ENCODE measurements at places on chromosomes 7 and 10.

DNA sequence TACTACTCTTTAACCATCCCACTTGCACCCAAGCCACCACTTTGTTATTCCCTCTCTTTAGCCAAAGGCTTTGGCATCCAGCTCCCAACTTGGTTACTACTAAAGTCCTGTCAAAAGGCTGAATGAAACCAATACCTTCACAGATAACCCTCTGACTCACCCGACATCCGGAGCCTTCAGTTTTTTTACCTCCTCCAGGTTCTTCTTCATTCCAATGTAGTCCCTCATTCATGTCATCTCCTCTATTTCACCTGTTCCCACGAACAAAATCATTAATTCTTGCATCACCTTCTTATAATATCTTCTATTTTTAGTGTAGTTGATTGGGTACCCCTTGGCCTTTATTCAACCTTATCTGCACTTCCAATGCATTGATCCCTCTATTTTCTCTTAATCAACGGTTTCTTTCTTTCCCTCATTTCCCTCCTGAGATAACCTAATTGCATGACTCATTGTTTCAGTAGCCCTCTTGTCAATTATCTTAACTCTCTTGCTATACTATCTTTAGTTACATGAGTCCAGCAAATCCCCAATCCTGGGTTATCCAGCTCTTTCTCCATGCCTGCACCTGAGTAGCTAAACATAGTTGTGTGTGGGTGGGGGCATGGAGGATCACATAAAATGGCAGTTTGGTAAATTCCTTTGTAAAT lies 87.2 kb upstream of the COL1A2 start:
- DNase-seq = no peak

- no peak for DNase-seq
Observed at GRCh38 chr7:123961771-123962170, 36.7 kb downstream of the SPAM1 start.

DNA sequence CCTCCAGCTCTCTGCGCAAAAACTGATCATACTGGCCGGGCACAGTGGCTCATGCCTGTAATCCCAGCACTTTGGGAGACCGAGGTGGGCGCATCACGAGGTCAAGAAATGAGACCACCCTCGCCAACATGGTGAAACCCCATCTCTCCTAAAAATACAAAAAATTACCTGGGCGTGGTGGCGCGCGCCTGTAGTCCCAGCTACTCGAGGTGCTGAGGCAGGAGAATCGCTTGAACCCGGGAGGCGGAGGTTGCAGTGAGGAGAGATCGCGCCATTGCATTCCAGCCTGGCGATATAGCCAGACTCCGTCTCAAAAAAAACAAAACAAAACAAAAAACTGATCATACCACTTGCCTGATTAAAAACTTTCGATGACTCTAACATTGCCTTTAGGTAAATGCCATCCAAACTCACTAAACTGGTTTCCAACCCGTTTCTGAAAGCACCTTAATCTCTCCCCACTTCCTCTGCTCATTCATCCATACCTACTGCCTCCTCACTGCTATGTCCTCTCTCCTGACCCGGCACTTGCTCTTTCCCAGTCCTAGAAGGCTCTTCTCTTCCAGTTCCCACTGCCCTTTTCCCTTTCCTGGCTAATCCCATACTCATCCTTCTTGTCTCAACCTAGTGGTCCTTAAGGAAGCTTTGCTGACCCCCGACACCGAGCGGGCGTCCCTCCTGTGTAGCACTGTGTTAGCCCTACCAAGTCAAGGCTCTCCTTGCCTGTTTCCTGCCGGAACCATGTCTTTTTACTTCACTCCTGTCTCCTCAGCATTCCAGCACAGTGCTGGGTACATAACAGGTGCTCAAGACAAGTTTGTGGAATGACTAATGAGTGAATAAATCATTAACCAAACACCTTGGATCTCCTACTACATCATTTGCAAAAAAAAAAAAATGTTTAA lies 686 bp upstream of the MIOS start:
- no peak for DNase-seq

DNA sequence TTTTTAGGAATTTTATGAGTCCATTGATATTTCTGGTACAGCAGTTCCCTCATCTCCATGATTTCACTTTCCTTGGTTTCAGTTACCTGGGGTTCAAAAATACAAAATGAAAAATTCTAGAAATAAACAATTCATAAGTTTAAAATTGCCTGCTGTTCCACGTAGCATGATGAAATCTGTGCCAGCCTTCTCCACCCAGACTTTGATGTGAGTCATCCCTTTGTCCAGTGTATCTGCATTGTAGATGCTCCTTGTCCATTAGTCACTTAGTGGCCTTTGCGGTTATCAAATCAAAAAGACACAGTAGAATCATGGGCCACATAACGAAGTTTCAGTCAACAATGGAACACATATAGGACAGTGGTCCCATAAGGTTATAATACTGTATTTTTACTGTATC lies 286.9 kb downstream of the PTEN start:
- no peak for DNase-seq

- DNase-seq = no peak
Observed at GRCh38 chr10:72567889-72568640, 57.8 kb downstream of the MICU1 start.

- DNase-seq = no peak
Observed at GRCh38 chr7:2820508-2820934, 23.6 kb downstream of the GNA12 start.

DNA sequence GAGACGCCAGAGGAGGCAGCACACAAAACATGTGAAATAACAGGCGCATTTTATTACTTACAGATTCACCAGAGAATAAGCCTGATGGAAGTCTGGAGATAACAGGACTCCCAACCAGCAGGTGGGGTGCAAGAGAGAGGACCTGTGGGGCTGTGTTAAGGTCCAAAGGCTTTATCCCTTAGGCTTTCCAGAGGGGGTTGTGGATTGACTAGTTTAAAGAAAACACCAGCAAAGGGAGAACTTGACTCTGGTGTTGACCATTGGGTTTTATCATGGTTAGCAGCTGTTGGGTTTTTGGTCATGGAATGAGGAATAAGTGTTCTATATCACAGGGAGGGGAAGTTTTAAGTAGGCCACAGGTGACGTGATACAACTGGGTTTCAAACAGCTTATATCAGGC lies 1.6 kb upstream of the CRPPA start:
- no peak for DNase-seq

DNA sequence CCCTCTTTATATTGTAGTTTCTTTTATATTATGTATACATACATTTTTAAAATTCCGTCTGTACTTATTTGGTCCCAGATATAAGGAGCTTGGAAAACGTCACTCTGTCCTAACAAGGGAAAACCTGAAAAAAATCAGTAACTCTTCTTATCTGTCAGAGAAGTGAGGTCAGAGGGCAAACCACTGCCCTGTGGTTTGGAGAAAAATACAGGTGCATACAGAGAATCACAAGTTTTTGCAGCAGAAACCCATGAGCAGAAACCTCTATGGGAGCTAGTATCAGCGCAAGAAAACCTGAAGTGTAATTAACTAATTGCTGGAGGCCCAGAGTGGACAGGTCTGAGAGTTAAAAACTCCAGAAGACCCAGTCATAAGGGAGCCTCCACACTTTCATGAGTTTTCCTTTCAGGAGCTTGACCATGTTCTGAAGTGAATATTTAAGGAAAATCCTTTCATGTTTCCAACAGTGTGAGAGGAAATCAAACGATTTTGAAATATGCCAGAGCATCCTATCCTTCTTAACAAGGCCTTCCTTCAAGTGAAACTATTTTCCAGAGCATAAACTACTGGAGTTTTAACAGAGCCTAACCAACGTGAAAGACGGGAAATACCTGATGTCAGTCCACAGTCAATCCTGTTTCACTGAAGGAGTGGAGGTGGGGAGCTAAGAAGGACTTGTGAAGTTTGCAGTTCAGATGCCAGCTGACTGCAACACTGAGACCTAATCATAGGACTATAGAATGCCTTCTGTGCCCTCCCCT lies 290.8 kb upstream of the BMPER start:
- DNase-seq = no peak

- no peak for DNase-seq
Observed at GRCh38 chr7:99184532-99185218, 23.2 kb downstream of the KPNA7 start.

DNA sequence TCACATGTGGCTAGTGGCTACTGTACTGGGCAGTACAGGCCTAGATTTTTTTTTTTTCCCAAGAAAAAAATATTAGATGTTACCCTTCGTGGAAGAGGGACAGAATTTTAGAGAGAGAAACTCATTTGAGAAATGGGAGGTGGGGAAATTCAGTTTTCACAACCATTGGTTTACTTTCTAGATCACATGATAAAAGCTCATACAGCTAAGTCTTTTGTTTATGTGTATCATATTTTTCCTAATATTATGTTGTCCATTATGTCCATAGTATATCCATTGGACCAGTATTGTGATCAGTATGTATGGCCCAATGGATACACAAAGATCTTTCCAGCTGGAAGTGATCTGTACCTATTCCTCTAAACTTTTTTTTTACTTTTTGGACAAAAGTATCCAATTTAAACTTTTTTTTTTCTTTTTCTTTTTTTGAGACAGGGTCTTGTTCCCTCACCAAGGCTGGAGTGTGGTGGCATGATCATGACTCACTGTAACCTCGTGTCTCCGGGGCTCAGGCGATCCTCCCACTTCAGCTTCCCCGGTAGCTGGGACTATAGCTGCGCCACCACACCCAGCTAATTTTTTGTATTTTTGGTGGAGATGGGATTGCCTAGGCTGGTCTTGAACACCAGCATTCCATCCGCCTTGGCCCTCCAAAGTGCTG lies 4.1 kb downstream of the CALU start:
- no peak for DNase-seq

All from stimulated activated effector memory CD8-positive, alpha-beta T cell treated with anti-CD3 and anti-CD28 coated beads, Interleukin-12 subunit alpha, Interleukin-12 subunit beta, amount 100 ng/mL, for 72 hours (primary cell).